ENCODE measurements at places on chromosomes 7 and 10.

DNA sequence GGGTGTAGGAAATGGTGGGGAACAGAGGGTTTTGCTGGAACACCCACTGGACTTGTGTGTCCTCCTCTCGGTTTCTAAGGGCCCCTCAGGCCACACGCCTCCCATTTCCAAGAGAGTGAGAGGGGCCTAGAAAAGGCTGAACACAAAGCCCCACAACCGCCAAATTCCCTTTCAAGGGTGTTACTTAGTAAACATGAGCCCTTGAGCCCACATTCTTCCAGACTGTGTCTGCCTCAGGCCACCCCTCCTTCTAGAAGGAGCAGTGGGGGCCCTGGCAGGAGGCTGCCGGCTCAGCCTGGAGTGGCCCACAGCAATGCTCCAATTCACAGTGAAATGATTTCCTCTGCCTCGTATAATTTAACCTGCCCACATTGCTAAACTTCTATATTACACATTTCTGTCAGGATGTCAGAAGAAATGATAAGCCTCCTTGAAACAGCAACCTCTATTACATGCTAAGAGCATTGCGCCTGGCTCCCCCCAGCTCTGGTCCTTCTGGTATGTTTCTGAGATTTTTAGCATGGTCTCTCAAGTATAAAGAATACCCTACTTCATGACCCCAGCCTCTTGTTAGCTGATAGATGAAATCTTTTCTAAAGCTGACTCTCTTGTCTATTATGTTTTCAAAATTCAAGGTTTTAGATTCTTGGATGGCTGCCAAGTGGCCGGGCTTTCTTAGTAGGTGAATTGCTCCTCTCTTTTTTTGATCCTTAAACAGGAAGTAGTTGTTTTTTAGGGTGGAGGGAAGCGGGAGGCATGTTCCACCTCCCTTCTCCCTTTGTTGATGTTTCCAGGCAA, 673.9 kb upstream of the GALNT17 start:
- no peak for DNase-seq

DNA sequence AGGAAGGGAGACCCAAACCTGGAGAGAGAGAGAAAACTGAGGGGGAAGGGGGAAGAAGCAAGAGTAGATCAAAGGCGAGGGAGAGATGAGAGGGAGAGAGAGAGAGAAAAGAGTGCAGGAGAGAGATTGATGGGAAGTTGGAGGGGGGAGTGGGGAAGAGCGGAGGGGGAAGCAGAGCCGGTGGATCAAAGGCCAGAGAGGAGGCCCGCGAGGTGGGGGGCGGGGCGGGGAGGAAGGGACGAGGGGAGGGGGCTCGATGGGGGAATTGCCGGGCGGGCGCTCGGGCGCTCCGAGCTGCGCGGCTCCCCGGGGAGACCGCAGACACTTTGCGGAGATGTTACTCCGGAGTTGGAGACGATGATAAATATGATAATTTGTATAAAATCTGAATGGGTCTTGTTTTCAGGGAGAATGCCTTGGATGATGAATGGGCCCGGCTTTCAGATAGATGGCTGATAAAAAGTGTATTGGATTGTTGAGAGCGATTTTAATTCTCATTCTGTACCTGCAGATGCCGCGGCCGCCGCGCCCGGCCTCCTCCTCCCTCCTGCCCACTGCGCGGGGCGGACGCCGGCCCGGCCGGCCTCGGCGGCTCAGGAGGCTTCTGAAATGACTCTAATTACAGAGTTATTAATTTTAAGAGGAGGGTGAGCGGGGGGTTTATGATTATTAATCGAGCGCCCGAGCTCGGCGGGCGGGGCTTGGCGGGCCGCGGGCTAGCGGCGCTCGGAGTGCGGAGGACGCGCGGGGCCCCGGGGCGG, 21.4 kb upstream of the PAX2 start:
- DNase-seq = no peak

DNA sequence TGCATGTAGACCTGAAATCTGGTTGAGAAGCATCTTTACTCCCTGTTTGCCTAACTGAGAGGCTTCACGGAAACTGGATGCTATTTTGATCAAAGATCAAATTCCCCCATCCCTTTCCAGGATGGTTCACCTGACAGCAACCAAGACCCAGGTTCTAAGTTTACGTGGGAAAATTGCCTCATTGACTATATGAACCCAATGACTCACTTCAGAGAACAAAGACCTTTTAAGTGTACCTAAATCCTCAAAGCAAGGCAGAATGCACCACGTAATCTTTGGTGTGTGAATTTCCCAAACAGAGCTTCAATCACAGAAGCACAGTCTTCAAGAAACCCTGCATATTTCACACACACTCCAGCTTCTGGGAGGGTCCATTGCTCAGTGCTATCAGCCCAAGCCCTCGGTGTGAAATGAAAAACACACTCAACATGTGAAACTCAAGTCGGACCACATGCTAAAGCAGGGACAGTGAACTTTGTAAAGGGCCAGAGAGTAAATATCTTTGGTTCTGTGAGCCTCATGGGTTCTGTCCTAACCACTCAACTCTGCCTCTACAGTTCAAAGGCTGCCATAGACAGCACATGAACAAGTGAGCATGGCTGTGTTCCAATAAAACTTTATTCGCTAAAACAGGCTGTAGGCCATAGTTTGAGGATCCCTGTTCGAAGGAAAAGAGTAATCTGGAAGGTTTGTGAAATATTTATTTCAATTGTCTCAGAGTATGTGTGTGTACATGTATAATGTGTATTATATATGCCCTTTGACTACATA, 275.6 kb upstream of the FOXK1 start:
- DNase-seq = no peak

GRCh38 chr7:148921806-148922205, 37.7 kb upstream of the EZH2 start:
- no peak for DNase-seq

GRCh38 chr7:41599760-41600159, 103.1 kb downstream of the INHBA start:
- no peak for DNase-seq

DNA sequence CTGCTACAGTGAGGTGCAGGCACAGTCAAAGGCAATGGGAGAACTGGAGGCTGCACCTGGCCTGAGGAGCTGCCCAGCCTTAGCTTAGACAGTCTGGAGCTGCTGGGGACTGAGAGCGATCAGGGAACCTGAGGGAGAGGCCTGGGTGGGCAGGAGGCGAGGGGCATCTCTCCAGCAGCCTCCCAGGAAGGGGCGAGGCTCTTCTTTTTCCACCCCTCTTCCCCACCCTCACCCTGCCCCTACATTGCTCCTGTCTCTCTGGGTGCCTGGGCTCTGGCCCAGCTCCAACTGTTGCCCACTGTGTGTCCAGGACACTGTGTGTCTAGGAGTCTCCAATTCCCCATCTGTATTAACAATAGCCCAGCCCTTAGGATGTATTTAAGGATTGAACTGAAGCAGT, 36.9 kb downstream of the TBATA start:
- DNase-seq = no peak

DNA sequence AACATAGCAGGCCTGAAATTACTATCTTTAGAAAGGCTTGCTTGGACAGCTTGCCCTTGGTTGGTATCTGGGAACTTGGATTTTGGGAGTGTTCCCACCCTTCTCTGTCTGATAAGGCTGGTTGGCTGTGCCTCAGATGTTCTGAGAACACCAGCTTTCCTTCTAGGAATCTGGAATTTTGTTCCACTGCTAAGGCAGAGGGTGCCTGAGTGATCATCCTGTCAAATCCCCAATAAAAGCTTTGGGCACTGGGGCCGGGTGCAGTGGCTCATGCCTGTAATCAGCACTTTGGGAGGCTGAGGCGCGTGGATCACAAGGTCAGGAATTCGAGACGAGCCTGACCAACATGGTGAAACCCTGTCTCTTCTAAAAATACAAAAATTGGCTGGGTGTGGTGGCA, 5.0 kb downstream of the TRUB1 start:
- DNase-seq = no peak

All from CD4-positive, alpha-beta T cell treated with Interleukin-15 for 4 hours (primary cell).